ENCODE measurements at places on chromosomes 2 and 18. TPM values are rescaled to one million over a fixed set of nuclear protein-coding genes. Genes with fewer than 3 reads are reported as not detected.

DNA sequence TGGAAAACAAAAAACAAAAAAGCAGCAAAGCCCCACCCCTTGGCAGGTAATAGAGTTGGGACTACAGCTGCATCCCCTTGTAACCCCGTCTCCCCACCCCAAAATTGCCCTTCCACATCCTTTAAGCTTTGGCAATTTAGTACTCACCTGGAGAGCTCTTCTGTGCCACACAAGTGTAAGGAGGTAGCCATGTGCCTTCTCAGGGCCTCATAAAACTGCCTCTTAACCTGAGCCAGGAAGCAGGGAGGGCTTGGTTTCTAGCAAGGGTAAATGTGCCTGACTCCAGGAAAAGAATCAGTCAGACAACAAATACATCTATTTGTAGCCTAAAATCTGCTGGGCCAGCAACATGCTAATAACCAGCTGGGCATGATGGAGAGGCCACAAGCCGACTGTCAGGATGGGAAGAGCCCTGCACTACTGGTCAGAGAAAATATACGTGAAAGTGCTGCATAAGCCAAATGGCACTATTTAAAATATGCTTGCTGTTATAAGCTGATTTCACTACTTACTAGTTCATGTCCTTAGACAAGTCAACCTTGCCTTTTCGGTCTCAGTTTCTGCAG lies 46.3 kb downstream of the NOP58 start:
- no peak overlapping the region for H3K27ac ChIP-seq
- no peaks in the 10 kb centered on the region for H3K27me3 ChIP-seq
- peaks cover 12% of the 10 kb centered on the region for H3K36me3 ChIP-seq
- H3K4me1 ChIP-seq, result peaks cover 3% of the 10 kb centered on the region
- no peak overlapping the region for H3K4me3 ChIP-seq
- DNase-seq, result no peak

- DNase-seq, result no peak
- H3K27me3 ChIP-seq, result no peaks in the 10 kb centered on the region
- no peaks in the 10 kb centered on the region for H3K36me3 ChIP-seq
- H3K4me1 ChIP-seq, result no peaks in the 10 kb centered on the region
- no peak overlapping the region for H3K4me3 ChIP-seq
These were observed 39.1 kb upstream of the B3GNT7 start for GRCh38 chr2:231356466-231356844.

- H3K27me3 ChIP-seq, result no peaks in the 10 kb centered on the region
- H3K36me3 ChIP-seq, result peaks cover 7% of the 10 kb centered on the region
- DNase-seq, result no peak
- H3K4me3 ChIP-seq, result no peak overlapping the region
These were observed 125.9 kb downstream of the GPD2 start for GRCh38 chr2:156562124-156562523.

- peak; percentile 49 for DNase-seq
- H3K27me3 ChIP-seq, result no peaks in the 10 kb centered on the region
- H3K27ac ChIP-seq, result peak overlapping the region; percentile 24
- H3K4me3 ChIP-seq, result peak overlapping the region; percentile 63
These were observed 46.6 kb upstream of the HNRNPA3 start for GRCh38 chr2:177165721-177166711.

GRCh38 chr2:65390134-65390533 lies 42.3 kb downstream of the SPRED2 start:
- no peak overlapping the region for H3K4me3 ChIP-seq
- DNase-seq, result no peak

- no peak for DNase-seq
- peaks cover 20% of the 10 kb centered on the region for H3K4me1 ChIP-seq
- H3K27me3 ChIP-seq, result 0 out of 2 replicates have a peak, but pooled peaks cover 4% of the 10 kb centered on the region
- no peaks in the 10 kb centered on the region for H3K36me3 ChIP-seq
These were observed 73.7 kb downstream of the CDK15 start for GRCh38 chr2:201879996-201880395.

ANKRD62 gene
- not detected for total RNA-seq

KCNK3 gene
- 0.04 TPM for total RNA-seq

MATN3 gene
- total RNA-seq, result 1.6 TPM

UGT1A1 gene
- not detected for total RNA-seq

CHRNG gene
- total RNA-seq, result not detected

ONECUT2 gene
- 1.0 TPM for total RNA-seq
